CD8-positive, alpha-beta memory T cell (primary cell): ENCODE measurements at places on chromosomes 2 and 18.
A peak's percentile ranks its signal among the peaks of the same experiment; 100 is the strongest.

DNA sequence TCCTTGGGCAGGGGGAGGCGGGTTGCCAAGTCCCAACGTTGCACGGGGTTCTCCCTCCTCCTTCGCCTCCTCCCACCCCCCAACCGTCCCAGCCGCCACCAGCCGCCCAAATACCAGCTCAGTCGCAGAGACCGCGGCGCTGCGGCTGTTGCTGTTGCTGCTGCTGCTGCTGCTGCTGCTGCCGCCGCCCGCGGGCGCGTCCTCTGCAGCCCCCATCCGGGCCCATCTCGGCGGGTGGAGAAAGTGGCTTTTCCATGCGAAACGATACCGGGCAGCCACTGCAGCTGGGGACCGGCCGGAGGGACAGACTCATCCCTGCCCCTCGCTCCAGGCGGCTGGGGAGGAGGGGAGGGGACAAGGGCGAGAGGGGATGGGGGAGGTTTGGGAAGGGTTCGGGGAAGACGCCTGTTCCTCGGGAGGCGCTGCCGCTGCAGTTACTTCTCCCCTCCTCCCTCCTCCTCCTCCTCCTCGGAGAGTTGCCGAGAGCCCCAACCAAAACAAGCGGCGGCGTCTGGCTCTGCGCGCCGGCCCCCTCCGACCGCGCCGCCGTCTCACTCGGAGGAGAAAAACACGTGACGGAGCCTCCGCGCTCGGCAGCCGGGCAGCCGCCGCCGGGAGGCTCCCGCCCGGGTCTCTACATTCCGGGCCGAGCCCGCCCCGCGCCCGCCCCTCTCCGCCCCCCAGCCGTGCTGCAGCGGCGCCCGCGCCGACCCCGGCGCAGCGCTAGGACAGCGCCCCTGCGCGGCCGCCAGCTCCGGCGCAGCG is at the start of gene IRS1:
Gene IRS1, minus strand, starts transcription at position 610 of the 765 bp plus-strand sequence. CDS start 1,082 bp downstream, outside the sequence.
- peak within 1 kb of the TSS; percentile 66 for H3K4me3 ChIP-seq
- H3K36me3 ChIP-seq: no peaks in the 10 kb centered on the region
- peaks cover 15% of the 10 kb centered on the region for H3K4me1 ChIP-seq
- H3K27ac ChIP-seq: no peak within 1 kb of the TSS

- H3K27me3 ChIP-seq: no peaks in the 10 kb centered on the region
- no peak overlapping the region for H3K4me3 ChIP-seq
- H3K27ac ChIP-seq: no peak overlapping the region
Measured at GRCh38 chr2:208280933-208281332, 14.9 kb downstream of the PIKFYVE start.

DNA sequence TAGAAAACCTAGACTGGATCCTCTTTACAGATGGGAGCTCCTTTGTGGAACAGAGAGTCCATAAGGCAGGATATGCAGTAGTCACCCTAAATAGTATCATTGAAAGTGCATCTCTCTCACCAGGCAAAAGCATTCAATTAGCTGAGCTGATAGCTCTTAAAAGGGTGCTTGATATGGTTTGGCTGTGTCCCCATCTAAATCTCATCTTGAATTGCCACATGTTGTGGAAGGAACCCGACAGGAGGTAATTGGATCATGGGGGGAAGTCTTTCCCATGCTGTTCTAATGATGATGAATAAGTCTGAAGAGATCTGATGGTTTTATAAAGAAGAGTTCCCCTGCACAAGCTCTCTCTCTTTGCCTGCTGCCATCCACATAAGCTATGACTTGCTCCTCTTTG is 96.2 kb upstream of the RMP24 start:
- no peak overlapping the region for H3K4me3 ChIP-seq
- no peak for DNase-seq
- H3K27me3 ChIP-seq: no peaks in the 10 kb centered on the region
- H3K4me1 ChIP-seq: no peaks in the 10 kb centered on the region

DNA sequence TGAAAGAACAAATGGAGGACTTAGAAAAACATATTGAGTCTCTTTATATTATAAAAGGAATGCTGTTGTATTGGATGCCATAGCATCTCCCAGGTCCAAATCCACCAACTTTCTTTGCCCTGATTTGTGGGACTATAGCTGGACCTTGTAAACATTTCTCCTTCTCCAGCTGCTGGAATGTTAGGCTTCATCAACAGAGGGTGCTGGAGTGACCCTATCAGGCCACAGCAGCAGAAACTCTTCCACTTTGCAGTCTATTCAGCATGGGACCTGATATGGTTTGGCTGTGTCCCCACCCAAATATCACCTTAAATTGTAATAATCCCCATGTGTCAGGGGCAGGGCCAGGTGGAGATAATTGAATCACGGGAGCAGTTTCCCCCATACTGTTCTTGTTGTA is 138.4 kb upstream of the ARL4C start:
- H3K27me3 ChIP-seq: no peaks in the 10 kb centered on the region
- H3K4me3 ChIP-seq: no peak overlapping the region
- no peaks in the 10 kb centered on the region for H3K4me1 ChIP-seq
- DNase-seq: no peak

DNA sequence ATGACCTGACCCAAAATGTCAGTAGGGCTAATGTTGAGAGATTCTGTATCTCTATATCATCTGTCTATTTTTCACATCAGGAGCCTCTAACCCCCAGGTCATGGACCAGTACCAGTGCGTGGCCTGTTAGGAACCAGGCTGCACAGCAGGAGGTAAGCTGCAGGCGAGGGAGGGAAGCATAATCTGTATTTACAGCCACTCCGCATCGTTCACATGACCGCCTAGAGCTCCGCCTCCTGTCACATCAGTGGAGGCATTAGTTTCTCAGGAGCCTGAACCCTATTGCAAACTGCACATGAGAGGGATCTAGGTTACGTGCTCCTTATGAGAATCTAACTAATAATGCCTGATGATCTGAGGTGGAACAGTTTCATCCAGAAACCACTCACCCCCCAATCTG is 180.6 kb downstream of the RDH14 start:
- H3K27me3 ChIP-seq: no peaks in the 10 kb centered on the region
- no peak overlapping the region for H3K4me3 ChIP-seq
- no peaks in the 10 kb centered on the region for H3K36me3 ChIP-seq
- no peak overlapping the region for H3K27ac ChIP-seq
- no peaks in the 10 kb centered on the region for H3K4me1 ChIP-seq
- DNase-seq: no peak

GRCh38 chr18:34322365-34323289 is 97.9 kb upstream of the NOL4 start:
- DNase-seq: no peak
- H3K27ac ChIP-seq: no peak overlapping the region
- no peaks in the 10 kb centered on the region for H3K4me1 ChIP-seq
- no peak overlapping the region for H3K4me3 ChIP-seq
- no peaks in the 10 kb centered on the region for H3K27me3 ChIP-seq
- H3K36me3 ChIP-seq: no peaks in the 10 kb centered on the region

DNA sequence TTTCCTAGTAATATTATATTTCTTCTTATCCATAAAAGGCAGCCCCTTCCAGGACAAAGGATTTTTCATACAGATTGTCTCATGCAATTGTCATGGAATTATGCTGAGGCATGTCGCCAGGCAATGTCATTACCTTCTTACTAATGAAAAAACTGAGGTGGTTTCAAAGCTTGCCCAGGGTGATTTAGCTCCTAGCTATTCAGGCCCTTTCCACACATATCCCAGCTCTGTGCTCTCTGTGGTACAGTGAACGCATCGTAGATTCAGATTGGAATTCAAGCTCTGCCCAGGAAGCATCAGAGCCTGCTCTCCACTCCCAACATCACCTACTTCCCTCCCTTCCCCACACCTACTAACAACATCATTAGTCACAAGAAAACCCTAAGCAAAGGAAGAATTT is 60.1 kb downstream of the ATP8B1 start:
- H3K4me1 ChIP-seq: no peaks in the 10 kb centered on the region
- H3K36me3 ChIP-seq: no peaks in the 10 kb centered on the region

- H3K27me3 ChIP-seq: no peaks in the 10 kb centered on the region
- no peak overlapping the region for H3K4me3 ChIP-seq
- H3K36me3 ChIP-seq: no peaks in the 10 kb centered on the region
- no peak overlapping the region for H3K27ac ChIP-seq
- no peaks in the 10 kb centered on the region for H3K4me1 ChIP-seq
- no peak for DNase-seq
Measured at GRCh38 chr18:76610933-76611749, 116.1 kb upstream of the ZNF516 start.

GRCh38 chr18:62877411-62878221 is 162.3 kb downstream of the PHLPP1 start:
- H3K4me1 ChIP-seq: no peaks in the 10 kb centered on the region
- no peaks in the 10 kb centered on the region for H3K36me3 ChIP-seq
- H3K27me3 ChIP-seq: no peaks in the 10 kb centered on the region
- no peak overlapping the region for H3K27ac ChIP-seq
- no peak for DNase-seq

DNA sequence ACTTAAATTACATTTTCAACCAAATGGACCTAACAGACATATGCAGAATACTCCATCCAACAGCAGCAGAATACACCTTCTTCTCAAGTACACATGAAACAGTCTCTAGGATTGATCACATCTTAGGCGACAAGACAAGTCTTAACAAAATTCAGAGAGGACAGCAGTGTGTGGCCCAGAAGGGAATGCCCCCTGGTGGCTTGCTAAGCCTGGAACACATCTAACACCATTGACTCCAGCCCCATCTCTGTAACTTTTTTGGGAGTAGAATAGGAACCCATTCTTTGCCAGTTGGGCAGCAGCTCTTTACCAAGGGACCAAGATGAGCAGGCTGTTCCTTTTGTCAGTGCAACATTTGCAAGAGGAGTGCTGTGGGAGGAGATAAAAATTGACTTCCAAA is 249.9 kb downstream of the PLCL1 start:
- peak; percentile 10 for DNase-seq
- no peak overlapping the region for H3K4me3 ChIP-seq
- H3K27me3 ChIP-seq: no peaks in the 10 kb centered on the region
- no peaks in the 10 kb centered on the region for H3K4me1 ChIP-seq

GRCh38 chr18:79851489-79851888 is 53.8 kb downstream of the KCNG2 start:
- H3K4me3 ChIP-seq: no peak overlapping the region
- no peak overlapping the region for H3K27ac ChIP-seq
- DNase-seq: no peak
- H3K4me1 ChIP-seq: peaks cover 2% of the 10 kb centered on the region

DNA sequence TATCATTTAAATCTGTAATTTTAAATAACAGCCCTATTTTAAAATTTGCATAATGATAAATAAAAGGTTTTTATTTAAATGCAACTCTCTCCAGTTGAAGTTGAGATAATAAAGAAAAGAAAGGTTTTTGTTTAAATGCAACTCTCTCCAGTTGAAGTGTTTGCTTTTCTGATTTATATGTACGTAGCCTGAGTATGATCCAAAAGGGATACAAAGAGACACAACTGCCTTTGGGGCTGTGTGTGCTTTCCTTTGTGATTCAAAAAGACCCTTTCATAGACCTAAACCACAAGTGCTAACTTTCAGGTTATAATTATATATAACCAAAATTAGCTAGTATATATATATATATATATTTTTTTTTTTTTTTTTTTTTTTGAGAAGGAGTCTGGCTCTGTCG is 76.2 kb upstream of the MFF start:
- no peak for DNase-seq
- no peak overlapping the region for H3K27ac ChIP-seq
- no peaks in the 10 kb centered on the region for H3K27me3 ChIP-seq
- H3K4me3 ChIP-seq: no peak overlapping the region
- no peaks in the 10 kb centered on the region for H3K4me1 ChIP-seq

- no peaks in the 10 kb centered on the region for H3K4me1 ChIP-seq
- no peaks in the 10 kb centered on the region for H3K36me3 ChIP-seq
- DNase-seq: no peak
- H3K27me3 ChIP-seq: no peaks in the 10 kb centered on the region
Measured at GRCh38 chr2:228018311-228018710, 146.9 kb downstream of the DAW1 start.

DNA sequence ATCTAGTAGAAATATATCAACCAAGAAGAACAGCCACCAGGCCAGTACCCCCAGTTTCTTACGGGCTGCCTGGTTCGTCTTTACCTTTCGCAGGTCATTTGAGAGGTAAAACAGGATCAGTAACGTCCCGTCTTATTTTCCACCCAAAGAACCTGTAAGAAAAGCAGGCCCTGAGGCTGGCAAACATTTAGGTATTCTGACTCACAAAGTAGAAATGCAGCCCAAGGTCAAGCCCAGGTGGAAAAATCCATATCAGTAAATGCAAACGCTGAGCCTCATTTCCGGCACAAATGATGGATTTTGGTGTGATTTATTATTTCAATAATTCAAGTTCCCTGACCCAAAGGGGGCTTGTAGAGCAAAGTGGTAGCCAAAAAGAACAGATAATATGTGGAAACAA is 171.2 kb downstream of the ZNF516 start:
- DNase-seq: no peak
- H3K4me3 ChIP-seq: no peak overlapping the region
- H3K4me1 ChIP-seq: no peaks in the 10 kb centered on the region
- no peaks in the 10 kb centered on the region for H3K36me3 ChIP-seq
